ENCODE measurements at places on chromosomes 1 and 21. TPM values are rescaled to one million over a fixed set of nuclear protein-coding genes. Genes with fewer than 3 reads are reported as not detected.

FABP3 gene
- total RNA-seq, result 6.7 TPM

- no peak within 1 kb of the TSS for H3K27ac ChIP-seq
- H3K4me1 ChIP-seq, result peaks cover 3% of the 10 kb centered on the region
- H3K4me3 ChIP-seq, result peak within 1 kb of the TSS; percentile 69
- H3K27me3 ChIP-seq, result peaks cover 17% of the 10 kb centered on the region
- no peak for DNase-seq
Observed at GRCh38 chr1:966135-966703, at the start of gene PLEKHN1. PLEKHN1 (plus strand) TSS chr1:966482; CDS start chr1:966532, 50 bp downstream.

- DNase-seq, result no peak
- peaks cover 11% of the 10 kb centered on the region for H3K4me1 ChIP-seq
- no peaks in the 10 kb centered on the region for H3K36me3 ChIP-seq
- H3K4me3 ChIP-seq, result no peak overlapping the region
- peaks cover 3% of the 10 kb centered on the region for H3K27me3 ChIP-seq
- H3K27ac ChIP-seq, result no peak overlapping the region
Observed at GRCh38 chr1:184648856-184649201, 105.8 kb downstream of the EDEM3 start.

DNA sequence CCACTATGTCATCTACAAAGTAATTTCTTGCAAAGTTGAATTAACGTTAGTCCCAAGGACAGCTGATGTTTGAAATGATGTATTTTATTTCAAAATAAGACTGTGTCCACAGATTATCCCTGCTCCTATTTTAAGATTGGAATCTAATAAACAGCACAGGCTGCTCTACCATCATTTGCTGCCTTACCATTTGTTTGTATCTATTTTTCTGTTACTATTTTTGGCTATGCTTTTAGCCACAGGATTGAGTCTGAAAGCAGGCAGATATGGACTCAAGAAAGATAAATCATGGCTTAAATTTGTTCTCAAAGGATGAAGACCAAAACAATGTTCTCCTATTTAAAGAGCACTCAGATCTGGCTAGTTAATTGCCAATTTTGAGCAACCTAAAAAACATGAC, 105.3 kb downstream of the RGS2 start:
- DNase-seq, result no peak
- peaks cover 7% of the 10 kb centered on the region for H3K4me1 ChIP-seq
- H3K27me3 ChIP-seq, result no peaks in the 10 kb centered on the region
